NCI-H524 (cell line): ENCODE measurements at places on chromosomes 2 and 18.
A peak's percentile ranks its signal among the peaks of the same experiment; 100 is the strongest.

- peak; percentile 81 for DNase-seq
Observed at GRCh38 chr2:17901246-17901645, 22.8 kb downstream of the KCNS3 start.

DNA sequence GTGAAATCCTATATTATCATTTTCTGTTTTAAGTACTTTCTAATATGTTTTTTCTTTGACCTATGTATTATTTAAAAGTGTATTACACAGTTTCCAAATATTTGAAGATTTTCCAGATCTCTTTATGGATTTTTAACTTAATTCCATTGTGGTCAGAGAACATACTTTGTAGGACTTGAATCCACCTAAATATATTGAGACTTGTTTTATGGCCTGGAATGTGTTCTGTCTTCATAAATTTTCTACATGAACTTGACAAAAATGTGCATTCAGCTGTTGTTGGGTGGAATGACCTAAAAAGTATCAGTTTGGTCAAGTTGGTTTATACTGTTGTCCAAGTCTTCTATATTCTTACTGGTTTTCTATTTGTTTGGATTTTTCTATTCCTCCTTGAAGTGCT is 33.8 kb upstream of the TMEM247 start:
- no peak for DNase-seq

GRCh38 chr2:235191978-235192377 is 240.2 kb downstream of the SH3BP4 start:
- no peak for DNase-seq

GRCh38 chr18:44654573-44654972 is 26.1 kb upstream of the SETBP1 start:
- DNase-seq = no peak

DNA sequence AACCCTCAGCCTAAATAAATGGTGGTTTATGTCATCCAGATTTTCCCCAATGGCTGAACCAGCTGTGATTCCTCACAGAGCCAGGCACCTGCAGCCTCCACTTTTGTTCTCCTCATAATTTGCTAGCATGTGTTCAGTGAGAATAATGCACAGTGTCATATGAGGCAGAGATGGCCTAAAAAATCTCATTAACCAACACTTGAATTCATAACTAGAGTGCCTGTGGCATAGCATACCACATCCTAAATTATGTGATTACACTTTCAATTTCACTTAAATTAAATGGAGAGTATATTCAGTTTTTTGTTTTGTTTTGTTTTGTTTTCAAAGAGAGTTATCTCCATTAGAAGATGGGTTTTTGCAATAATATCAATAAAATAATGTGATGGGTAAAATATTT is 488.0 kb downstream of the CBLN2 start:
- no peak for DNase-seq

- no peak for DNase-seq
Observed at GRCh38 chr2:129056959-129057317, 738.3 kb upstream of the HS6ST1 start.

GRCh38 chr2:31219131-31219969 is 2.0 kb upstream of the CAPN14 start:
- no peak for DNase-seq

DNA sequence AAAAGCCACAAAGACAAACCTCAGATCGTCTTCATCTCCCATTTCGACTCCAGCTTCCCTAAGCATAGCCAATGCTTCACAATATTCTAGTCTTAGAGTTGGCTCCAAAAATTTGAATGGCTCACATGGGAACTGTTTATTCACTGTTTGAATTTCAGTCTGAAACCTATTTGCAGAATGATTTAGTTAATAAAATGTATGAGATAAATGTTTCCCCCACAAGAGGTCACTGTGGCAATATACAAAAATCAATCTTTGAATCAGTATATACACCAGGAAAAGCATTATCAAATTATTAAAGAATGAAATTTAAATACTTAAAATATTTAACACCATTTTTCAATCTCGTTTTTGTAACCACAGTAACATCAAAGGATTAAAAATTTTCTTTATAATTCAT is 40.0 kb upstream of the MCM6 start:
- DNase-seq = peak; percentile 61

DNA sequence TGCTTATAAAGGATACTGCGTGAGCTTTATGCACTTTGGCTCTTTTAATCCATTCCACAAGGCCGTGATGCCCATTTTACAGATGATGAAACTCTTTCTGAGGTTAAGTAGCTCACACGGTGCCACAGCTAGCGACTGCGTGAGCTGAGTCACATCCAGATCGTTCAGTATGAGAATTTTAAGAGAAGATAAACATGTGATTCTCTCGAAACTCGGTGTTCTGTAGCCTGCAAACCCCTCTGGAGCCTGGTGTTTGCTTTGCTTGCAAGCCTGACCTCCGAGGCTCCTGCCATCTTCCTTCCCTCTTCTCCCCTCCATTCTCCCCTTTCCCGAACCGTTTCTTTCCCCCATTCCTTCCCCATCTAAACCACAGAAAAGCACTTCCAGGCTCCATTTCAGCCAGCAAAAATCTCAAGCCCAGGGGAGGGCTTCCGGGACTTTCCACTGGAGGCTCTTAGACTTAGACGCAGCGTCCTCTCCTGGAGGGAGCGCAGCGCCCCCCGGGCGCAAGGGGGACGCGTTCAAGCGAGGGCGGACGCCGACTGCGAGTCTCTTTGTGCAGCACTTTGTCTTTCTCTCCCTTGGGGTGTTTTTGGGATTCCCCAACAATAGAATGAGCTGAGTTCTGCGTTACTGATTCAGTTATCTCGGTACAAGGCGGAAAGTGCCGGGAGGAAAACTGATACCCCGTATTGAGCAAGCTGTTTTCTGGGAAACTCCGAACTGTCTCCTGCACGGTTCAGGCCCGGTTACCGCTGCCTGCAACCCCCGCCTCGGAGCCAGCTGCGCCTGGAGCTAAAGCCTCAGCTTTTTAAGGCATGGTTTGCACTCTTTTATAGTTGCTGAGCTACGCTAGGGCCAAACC is 38.0 kb downstream of the CYP1B1 start:
- DNase-seq = peak; percentile 36

GRCh38 chr2:73920577-73921545 is 5.8 kb upstream of the DGUOK start:
- peak; percentile 87 for DNase-seq

DNA sequence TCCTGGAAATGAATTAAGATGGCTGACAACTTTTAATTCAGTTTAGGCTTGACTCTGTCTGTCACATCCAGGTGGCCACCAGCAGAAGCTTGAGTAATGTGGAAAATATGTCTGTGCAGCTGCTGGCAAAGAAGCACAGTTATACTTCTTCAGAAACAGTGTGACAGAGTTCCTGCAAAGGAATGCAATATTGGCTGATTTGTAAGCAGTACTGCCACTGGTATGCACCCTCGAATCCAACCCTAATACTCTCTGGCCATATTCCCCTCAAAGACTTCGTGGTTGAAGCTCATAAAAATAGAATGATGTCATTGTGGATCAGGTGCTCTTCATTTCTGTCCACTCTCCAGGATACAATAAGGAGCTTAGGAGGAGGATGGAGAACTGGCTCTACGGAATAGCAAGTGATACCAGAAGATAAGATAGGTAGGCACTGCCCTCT is 86.2 kb downstream of the METTL8 start:
- DNase-seq = no peak

DNA sequence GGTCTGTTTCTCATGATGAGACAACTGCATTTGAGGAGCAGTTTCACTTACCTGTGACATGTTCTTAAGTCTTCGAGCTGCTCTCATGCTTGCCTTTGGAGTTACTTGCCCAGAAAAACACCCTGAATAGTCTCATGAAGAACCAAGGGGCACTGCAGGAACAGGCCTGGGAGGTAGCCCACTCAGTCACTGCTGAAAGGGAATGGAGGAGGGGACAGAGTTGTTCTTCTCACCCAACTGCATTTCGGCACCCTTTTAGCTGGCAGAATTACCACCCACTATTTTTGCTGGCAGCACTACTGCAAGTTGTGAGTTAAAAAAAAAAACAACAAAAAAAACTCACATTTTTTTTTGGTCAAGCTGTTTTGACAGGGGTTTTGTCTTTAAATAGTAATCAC is 181.9 kb downstream of the PTPRM start:
- no peak for DNase-seq

DNA sequence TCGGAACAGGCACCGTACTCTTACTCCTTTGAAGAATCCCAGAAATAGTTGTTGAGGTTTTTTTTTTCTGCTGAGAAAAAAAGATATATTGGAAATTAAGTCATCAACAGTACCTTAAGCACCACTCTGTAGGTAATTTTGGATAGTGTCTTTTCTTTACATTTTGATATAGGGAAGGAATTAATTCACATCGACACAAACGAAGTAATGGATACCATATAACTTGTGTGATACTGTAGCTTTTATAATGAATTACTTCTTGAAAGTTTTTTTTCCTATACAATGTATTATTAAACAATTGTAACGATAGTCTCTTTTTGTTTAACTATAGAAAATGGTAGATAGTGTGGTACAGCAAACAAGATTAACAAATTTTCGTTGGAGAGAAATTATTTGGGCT is 1.5 kb upstream of the IKZF2 start:
- no peak for DNase-seq

- no peak for DNase-seq
Observed at GRCh38 chr2:67982956-67983355, 79.8 kb downstream of the C1D start.

DNA sequence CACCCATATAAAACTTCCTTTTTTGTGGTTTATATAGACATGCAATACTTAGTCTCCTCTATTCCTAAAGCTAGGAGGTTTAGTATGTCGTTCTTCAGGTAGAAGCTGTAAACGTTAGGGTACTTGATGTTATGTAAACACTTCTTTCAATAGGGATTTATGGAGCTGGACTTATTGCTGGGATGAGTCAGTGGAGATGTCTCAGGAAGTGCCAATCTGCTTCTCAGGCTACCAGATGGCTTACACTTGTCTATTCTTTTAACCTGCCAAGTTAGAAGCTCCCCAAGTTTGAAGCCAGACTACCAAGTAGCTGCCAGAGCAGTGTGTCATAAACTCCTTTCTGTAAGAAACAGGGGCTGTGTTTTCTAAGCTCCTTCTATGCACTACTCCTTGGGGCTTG is 756.5 kb upstream of the LRRTM1 start:
- no peak for DNase-seq

DNA sequence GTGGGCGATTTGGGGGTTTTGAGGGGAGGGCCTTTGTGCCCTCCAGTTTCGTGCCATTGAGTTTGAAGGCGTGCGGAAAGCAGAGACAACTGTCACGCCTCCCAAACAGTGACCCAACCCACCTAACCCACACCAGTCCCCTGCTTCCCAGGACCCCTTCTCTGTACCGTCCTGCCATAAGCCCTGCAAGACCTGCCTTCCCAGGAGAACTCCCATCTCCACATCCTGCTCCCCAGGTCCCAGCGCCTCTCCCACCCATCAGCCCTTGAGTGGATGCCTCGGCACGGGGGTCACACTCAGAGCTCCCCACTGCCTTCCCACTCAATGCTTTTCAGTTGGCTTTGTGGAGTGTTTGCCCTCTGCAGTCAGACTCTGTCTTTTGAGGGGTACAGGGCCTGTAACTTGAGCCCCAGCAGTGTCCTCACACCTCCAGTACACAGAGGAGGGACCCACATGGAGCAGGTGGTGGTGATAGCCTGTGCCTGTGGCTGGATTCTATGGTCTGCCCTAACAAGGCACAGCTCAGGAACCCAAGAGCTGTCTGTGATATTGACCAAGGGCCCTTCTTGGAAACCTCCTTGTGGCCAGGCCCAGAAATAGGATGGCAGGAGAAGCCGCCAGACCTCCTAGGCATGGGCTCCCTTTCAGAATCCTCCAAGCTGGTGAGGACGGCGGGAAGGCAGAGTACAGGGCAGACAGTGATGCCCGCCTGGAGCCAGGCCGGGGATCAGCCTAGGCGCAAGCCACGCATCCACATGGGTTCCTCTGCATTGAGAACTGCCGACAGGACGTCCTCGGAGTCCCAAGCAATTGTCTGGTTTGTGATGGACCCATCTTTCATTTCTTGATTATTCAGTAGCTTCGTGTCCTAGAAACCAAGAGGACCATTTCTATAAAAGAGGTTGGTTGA is 44.4 kb upstream of the SMAD7 start:
- DNase-seq = no peak

GRCh38 chr2:162972383-162972782 is 133.8 kb upstream of the KCNH7 start:
- DNase-seq = no peak

DNA sequence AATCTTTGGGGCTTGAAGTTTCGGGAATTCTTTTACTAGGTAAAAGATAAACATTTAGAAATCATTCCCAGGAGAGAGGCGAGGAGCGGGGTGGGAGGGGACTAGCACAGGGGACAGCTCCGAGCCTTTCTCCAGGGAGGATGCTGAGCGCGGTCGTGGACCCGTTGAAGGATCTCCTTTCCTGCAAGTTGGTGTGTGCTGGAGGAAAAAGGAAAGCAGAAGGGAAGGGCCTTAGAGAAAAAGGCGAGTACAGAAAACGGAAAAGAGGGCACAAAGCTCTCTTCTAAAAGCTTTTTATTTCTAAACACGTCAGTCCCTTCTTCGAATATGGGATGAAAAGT is 640 bp downstream of the SLC39A6 start:
- DNase-seq = peak; percentile 20

DNA sequence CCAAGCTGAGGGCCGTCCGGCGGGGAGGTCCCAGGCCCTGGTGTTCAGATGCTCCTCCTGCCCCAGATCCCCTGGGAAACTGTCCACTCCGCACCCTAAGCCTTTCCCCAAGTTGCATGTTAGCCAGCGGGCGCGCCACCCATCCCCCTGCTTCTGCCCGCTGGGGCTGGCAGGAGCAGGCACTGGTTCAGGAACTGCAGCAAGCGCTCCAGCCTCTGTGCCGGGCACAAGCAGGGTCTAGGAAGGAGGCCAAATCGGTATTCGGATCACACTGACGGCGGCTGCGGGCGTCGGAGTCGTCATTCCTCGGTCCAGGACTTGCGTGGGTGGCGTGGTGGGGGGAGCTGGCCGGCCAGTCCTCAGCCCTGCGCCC is 53.7 kb downstream of the FAM168B start:
- no peak for DNase-seq

DNA sequence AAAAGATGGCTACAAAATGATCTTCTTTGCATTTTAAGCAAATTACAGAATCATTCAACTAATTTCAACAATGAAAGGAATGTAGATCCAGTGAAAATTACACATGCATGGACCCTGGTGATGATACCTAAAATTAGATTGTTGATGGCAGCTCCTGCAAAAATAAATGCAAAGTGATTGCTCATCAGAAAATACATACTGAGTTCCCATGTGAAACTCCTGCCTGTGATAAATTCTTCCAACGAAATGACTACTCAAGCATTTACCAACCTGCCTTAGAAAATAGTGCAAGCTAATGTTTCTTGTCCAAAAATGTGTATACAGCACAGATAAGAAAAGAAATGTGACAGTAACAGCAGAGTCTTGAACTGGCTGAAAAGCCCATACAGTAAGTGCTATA is 300.0 kb upstream of the REV1 start:
- no peak for DNase-seq

GRCh38 chr18:21389903-21390302 is 147.9 kb downstream of the GREB1L start:
- no peak for DNase-seq

DNA sequence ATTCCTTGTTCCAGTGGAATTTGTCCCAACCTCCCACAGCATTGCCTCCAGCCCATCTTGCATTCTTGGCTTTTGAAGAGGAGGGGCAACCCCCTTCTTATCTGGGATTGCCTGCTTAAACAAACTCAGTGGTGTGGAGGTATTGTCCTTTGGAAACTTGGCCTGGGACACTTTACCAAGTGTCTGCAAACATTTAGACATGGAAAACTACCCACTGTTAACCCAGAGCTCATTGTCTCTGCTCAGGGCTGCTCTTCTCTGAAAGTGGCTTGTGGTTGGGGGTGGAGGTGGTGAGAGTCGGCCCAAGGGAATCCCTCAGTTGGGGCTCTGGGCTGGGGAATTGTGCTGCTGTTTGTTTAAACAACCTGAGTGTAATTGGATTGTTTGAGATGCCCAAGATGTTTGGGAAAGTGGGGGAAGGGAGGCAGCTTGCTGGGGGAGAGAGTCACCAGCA is 178.3 kb upstream of the GATA6 start:
- DNase-seq = no peak
